ENCODE measurements at places on chromosomes 1 and 21. TPM values are rescaled to one million over a fixed set of nuclear protein-coding genes. Genes with fewer than 3 reads are reported as not detected.

GBP7 gene
- total RNA-seq = not detected

PTGS2 gene
- total RNA-seq = 35.0 TPM

TMEM81 gene
- total RNA-seq = 2.2 TPM

CTH gene
- total RNA-seq = 2.5 TPM

STRIP1 gene
- 28.3 TPM for total RNA-seq

AGBL4 gene
- total RNA-seq = 0.26 TPM

CTXND2 gene
- total RNA-seq = not detected

SLC2A5 gene
- 12.9 TPM for total RNA-seq

SLAMF6 gene
- total RNA-seq = 1.2 TPM

CD1E gene
- total RNA-seq = not detected

FLG gene
- not detected for total RNA-seq

SPRR2F gene
- not detected for total RNA-seq

CLDN19 gene
- not detected for total RNA-seq

DNA sequence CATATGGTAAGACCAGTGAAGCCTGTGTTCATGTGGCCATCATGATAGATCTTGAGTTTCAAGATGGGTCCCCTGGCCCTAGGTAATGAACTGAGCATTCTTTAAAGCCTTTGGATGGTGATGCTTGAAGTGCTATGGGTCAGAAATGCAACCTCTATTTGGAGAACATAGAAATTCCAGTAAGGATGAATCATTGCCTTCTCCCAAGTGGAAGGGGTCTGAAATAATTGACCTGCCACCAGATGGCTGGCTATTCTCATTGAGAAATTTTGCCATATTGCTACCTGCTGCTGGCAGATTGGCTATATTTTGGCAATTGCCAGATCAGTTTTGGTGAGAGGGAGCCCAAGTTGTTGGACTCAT, 739 bp upstream of the IFI6 start:
- no peak for DNase-seq

GRCh38 chr1:21937034-21937371, at the start of gene HSPG2:
Gene HSPG2 (minus strand): TSS chr1:21937310. CDS start chr1:21937217, 93 bp downstream.
- DNase-seq = no peak

DNA sequence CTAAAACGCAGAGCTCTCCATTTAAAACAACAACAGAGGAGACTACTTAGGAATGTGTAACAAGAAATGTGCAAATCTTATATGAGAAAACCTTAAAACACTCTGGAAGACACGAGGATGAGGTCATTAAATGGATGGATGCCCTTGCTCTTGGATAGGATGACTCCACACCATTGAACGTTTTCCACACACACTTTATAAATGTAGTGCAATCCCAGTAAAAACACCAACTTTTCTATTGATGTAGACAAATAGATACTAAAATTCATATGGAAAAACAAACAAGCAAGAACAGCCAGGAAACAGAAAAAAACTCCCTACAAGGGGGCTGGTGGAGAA, 18.4 kb upstream of the COL6A1 start:
- DNase-seq = no peak

DNA sequence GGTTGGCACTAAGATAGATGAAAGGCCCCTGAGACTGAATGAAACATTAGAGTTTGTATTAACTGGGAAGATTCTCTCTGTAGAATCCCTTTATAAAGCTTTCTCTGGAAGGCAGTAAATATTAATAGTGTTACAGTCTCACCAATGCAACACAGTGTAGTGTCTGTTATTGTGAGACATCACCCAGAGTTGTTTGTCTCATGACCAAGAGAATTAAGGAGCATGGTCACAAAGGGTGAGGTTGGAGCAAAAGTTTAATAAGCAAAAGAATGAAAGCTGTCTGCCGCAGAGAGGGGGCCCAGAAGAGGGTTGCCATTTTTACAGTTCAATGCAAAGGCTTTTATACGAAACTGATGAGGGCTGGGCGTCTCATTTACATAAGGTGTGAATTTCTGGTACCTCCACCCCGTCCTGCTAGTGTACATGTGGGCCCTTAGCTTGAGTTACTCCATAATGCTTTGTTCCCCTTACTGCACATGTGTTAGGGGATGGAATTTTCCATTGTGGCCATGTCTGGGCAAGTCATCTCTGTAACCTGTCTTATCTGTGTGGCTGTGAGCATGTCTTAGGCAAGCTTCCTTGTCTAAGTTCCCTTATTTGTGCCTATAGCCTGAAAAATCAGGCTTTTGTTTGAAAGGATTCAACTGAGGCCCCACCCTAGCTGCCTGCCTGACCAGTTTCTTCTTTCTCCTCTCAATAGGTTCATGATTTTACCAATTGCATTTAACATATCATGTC, 184.1 kb downstream of the RASAL2 start:
- no peak for DNase-seq

GRCh38 chr1:160862203-160863060, at the start of gene CD244:
Gene CD244 (minus strand): TSS chr1:160862887. CDS start chr1:160862677, 210 bp downstream.
- no peak for DNase-seq

- DNase-seq = no peak
Measured at GRCh38 chr21:34344584-34344983, 19.2 kb upstream of the KCNE2 start.

- no peak for DNase-seq
Measured at GRCh38 chr1:10623686-10624145, 149.0 kb downstream of the PEX14 start.

DNA sequence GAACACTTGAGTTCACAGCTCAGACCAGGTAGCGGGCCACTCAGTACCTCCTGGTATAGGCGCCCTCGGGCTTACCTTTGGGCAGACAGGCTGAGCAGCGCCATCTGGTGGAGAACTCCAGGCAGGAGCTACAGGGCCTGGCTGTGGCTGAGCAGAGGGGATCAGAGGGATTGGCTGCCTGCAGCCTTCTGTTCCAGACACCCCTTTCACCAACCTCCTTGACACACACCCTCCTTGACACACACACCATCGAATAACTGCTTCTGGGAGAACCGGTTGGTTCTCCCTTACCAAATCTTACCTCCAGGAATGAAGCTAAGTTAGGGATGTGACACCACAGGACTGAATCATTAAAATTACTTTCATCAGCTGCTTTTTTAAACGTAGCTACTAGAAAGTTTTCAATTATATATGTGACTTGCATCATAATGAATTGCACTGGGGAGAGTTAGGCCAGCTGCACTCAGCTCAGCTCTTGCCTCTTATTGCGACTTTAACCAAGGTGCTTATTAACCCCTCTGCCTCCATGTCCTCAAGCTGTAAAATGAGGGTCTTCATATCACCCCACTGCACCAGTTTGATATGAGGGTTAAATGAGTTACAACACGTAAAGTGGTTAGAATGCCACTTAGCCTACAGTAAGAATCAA, 6.6 kb downstream of the LIN28A start:
- DNase-seq = peak; percentile 91

DNA sequence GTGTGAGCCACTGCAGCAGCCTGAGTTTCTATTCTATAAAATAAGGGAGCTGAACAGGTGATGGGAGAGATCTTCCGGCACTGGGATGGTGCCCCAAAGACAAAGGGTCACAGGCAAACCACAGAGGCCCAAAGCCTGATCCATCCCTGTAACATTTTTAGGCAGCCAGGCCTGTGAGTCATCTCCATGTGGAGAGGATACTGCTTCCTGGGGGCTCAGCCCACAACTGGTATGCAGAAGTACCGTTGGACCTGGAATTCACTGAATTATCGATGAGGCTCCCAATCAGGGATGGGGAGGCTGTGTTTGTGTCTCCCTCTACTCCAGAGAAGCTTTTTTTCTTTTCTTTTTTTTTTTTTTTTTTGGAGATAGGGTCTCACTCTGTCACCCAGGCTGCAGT, 48.8 kb upstream of the WASF2 start:
- DNase-seq = no peak

- DNase-seq = no peak
Measured at GRCh38 chr1:24355466-24355865, 36.3 kb downstream of the GRHL3 start.

GRCh38 chr1:235679005-235679404, 29.4 kb upstream of the GNG4 start:
- DNase-seq = no peak

DNA sequence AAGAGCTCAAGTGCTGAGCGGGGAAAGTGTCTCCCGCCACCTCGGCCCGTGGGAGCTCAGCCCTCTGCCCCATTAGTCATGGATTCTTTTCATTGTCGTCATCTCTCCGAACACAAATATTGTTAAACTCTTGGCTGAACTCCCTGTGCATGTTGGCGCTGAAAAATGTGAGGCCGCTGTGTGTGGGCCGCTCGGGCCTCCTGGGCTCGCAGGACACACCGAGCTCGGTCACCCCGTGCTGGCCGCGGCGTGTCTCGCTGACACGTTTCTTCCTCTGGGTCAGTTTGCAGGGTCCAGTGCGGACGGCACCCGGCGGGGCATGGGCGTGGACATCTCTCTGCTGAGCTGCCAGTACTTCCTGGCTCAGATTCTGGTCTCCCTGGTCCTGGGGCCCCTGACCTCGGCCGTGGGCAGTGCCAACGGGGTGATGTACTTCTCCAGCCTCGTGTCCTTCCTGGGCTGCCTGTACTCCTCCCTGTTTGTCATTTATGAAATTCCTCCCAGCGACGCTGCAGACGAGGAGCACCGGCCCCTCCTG, 25.6 kb downstream of the SLC45A1 start:
- DNase-seq = no peak

GRCh38 chr1:46181343-46182260, 5.3 kb upstream of the P3R3URF start:
- DNase-seq = no peak

DNA sequence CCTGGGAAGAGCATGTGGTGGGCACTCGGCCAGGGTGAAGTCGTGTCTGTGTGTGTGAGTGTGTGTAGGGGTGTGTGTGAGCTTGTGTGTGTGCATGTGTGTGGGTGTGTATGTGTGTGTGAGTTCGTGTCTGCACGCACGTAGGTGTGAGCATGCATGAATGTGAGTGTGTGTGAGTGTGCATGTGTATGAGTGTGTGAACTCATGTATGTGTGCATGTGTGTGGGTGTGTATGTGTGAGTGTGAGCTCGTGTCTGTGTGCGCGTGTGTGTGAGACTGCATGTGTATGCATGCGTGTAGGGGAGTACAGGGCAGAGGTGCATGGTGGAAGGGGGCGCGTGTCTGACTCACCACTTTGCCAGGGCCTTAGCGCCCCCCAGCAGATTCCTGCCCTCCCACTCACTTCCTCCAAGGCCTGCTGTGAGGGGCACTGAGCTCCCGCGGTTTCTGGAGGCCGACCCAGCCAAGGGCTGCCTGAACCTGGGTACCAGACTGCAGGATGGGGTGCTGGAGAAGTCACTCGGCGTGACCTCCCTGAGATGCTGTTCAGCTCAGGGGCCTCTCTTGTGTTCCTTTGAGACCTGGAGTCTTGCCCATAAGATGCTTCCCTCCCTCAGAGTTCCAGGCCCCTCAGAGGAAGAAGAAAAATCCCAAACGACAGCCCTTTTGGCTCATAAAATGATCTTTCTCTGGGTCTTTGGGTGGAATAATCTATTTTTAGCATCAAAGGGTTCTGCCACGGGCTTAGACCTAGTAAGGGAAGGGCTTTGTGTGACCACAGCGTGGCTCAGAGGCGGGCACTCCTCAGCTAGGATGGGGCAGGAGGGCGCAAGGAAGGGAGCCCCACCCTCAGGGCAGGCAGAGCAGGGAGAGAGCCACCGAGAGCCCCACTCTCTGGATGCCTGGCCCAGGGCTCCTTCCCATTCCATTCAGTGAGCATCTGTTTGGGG, 41.1 kb upstream of the RUNX3 start:
- DNase-seq = no peak

GRCh38 chr1:18549906-18550305, 69.2 kb downstream of the KLHDC7A start:
- no peak for DNase-seq

- no peak for DNase-seq
Measured at GRCh38 chr1:155951753-155952504, 10.5 kb downstream of the RXFP4 start.

- DNase-seq = no peak
Measured at GRCh38 chr1:87644579-87645190, 316.0 kb downstream of the LMO4 start.

DNA sequence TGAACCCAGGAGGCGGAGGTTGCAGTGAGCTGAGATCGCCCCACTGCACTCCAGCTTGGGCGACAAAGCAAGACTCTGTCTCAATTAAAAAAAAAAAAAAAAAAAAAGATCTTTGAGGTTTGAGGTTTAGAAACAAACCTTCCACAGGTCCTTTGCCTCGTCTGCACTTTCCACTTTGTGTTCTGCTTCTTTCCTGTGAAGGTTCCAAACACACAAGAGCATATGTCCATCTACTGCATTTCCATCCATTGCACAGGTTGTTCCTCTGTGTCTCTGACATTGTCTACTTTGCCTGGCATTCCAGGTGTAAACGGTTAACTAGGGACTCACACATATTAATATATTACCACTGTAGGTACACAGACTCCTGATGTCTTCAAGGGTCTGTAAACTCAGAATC, 40.1 kb downstream of the DSTYK start:
- DNase-seq = no peak

DNA sequence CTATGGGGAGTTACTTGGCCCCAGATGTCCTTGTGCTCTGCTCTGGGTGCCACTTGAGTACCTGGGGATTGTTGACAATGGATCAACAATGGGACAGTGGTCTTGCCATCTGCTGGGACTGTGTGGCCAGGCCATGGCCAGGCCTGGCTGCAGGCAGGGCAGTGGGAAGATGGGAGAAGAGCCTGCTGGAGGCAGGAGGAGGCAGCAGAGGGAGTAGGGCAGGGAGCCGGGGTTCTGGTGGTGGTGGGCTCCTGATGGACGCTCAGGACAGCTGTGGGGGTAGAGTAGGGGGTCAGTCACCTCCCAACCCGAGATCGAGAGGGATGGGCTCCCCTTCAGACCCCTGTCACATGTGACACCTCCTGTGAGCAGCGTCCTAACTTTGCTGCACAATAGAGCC, 81.0 kb downstream of the ARHGEF10L start:
- DNase-seq = no peak

- no peak for DNase-seq
Measured at GRCh38 chr1:43995984-43996732, 4.8 kb downstream of the CCDC24 start.

DNA sequence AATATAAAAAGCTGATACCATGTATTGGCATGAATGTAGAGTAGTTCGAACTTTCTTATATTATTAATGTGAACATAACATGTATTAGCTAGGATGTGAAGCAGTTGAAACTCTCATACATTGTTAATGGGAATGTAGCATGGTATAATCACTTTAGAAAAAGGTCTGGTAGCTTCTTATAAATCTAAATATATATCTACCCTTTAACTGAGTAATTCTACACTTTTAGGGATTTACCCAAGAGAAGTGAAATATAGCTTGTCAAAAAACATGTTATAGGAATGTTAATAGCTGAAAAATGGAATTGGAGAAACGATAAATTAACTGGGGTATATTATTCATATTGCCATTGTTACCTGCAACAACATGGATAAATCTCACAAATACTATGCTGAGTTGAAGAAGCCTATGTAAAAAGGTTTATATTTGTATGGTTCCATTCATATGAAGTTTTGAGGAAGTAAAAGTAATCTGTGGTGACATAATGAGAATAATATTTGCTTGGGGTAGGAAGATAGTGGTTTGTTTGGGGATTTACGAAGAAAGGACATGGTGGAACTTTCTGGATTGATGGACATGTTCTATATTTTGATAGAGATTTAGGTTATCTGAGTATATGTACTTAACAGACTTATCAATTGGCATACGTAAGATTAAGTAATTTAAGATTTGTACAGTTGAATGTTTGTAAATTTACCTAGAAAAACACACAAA, 76.6 kb downstream of the MAST2 start:
- DNase-seq = no peak

All from mesenteric fat pad (tissue), 1 donor.